Cerebellar cortex (tissue), 1 donor: ENCODE measurements at places on chromosomes 2 and 18.

DNA sequence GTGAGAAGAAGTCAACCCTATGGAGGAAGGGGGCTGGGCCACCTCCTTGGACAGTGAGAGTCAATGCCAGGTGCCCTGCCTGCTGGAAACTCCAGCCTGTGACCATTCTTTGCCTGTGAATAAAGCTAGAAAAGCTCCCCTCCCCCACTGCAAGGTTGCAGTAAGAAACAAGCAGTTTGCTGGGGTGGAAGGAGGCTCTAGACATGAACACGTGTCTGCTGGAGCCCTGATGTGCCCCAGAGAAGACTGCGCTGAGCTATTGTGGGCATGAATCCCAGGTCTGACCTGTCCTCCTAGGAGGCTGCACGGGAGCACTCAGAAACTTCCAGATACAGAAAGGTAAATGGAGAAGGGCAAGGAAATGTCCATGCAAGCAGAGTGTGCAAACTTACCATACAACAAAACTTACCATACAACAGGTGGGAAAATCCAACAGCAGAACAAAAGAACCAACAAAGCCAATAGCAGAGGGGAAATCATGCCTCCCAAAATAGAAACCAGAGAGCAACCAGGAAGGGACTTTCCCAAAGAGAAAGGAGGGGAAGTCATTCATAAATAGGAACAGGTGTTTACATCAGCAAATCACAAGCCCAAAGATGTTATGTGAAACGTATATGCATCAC, 278.7 kb downstream of the BCL2 start:
- no peak for DNase-seq

- DNase-seq: no peak
Measured at GRCh38 chr2:189681903-189682302, 7.4 kb downstream of the ANKAR start.

DNA sequence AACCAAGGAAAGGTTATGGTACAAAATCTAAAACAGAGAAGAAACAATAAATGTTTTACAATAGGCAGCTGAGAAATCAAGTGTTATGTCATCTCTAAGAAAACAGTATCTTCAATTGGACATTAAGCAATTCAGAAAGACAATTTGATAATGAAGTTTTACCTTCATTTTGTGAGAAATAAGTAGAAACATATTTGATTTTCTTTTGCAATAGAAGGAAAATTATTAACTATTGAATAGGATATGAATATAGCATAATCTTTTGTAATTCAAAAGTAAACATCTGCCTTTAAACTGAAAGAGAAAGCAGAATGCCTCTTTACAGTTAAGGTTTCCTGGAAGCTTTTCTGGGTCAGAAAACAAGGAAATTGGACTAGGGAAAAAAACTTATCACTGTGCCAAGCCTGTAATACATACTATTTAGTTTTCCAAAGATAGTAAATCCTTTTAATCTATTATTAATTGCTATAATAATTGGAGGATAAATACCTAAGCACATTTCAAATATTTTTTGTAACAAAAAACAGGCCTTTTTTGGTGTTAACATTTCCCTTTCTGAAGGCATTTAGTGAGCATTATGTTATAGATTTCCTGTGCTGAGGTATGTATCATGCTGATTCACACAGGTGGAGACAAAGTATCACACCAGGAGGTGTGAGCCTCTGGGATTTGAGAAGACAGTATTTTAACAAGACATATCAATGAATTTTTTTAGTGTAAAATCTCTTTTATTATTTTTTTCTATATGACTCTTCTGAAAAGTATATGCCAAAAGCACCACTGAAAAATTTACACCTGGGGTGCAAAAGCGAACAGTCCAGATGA, 947.0 kb upstream of the CDH2 start:
- no peak for DNase-seq

- DNase-seq: no peak
Measured at GRCh38 chr2:98715812-98716451, 15.0 kb downstream of the MGAT4A start.

- no peak for DNase-seq
Measured at GRCh38 chr18:79919089-79919488, 32.4 kb downstream of the SLC66A2 start.

GRCh38 chr2:40304340-40304739, 147.6 kb downstream of the SLC8A1 start:
- peak; percentile 38 for DNase-seq

- no peak for DNase-seq
Measured at GRCh38 chr2:21658269-21658668, 534.5 kb downstream of the TDRD15 start.

DNA sequence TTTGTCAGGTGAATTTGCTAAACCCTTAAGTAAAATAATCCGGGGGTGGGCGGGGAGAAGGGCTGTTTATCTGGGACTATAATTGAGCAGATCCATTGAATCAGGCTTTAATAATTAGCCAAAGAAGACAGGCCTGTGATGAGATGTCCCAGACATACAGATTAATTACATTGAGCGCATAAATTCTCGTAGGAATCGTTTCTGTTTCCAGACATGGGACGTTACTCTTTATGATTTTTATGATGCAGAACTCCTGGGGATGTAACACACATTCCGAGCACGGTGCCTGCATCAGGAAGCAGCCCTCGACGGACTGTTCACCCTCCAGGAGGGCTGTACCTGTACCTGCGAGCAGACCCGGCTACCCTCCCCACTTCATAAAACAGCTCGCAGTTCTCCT, 88.9 kb downstream of the SMIM21 start:
- DNase-seq: no peak

DNA sequence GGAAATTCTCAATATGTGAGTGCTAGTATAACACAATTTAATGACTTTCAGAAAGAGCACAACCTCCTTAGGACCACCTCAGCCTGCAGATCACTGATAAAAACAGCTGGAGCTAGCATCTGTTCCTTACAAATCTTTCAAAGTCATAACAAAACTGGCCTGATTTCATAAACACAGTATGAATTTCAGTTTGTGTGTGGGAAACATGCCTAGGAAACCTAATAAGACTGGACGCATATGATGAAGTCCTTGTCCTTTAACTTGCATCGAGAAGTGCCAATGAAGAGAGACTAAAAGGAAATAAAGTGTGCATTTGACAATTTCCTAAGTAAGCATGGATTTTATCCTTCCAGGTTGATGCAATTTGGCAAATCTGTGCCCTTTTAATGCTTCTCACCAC, 74.1 kb upstream of the KLHL14 start:
- no peak for DNase-seq

DNA sequence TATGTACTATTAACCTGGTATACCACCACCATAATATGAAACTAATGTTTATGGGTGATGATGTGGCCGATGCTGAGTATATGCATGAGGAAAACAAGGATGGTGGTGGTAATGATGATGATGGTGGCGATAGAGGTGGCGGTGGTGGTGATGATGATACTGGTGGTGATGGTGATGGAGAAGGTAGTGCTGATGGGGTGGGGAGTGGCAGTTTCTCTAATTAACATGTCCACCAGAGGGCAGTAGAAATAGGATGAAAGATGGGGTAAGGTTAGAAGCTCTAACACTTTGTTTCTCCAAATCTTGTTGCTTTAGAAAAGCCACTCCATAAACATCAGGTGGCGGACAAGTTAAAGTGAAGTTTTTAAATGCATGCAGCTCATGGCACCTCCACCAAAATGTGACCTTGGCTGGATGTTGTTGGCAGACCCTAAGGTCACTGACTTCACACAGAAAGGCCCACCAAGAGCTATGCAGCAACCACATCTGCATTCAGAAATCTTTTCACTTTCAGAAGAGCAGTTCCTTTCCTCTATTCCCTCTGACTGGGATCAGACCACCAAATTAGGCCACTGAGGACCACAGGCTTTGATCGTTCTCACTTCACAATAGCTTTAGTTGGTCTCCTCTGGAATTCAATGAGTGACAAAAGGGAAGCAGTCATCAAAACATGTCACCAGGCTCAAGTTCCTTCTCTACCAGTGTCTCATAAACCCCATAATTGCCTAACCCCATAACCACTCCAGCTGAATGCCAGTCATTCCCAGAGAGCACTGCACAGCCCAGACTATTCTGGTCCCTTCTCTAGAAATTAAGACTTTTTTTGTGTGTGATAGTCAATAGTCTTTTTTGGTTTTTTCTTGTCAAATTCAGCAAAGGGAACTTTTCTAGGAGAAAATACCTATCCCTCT, 7.5 kb upstream of the BCL11A start:
- DNase-seq: no peak

DNA sequence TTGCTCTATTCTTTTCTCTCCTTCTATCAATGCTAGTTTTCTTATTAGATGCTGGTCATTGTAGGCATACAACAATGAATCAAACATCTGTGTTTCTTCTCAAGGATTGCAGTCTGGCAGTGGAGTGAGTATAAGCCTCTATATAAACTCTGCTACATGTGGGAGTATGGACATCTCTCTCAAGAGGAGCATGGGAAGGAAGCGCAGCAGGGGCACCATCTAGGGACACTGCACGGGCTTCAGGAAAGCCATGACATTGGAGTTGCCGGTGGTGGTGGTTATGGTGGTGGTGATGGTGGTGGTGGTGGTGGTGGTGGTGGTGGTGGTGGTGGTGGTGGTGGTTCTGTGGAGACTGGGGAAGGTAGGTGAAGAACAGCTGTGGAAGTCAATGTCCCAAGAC, 462.6 kb downstream of the RNF144A start:
- DNase-seq: no peak

DNA sequence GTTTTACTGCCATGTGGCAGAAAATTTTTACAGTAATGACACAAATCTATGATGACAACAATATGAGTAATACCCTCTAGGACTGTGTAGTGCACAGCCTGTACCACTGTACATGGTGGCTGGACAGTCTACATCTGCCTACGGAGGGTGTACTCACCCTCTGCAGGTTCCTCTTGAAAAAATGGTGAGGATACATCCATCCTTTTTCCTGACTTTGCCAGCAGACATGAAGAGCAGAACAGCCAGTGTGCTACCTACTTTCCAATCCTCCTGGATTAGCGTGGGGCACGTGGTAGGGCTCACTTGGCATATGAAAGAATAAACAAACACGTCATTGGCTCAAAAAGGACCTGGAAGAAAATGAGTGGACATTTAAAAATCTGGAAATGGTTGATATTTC, 62.6 kb downstream of the TRPM8 start:
- no peak for DNase-seq

DNA sequence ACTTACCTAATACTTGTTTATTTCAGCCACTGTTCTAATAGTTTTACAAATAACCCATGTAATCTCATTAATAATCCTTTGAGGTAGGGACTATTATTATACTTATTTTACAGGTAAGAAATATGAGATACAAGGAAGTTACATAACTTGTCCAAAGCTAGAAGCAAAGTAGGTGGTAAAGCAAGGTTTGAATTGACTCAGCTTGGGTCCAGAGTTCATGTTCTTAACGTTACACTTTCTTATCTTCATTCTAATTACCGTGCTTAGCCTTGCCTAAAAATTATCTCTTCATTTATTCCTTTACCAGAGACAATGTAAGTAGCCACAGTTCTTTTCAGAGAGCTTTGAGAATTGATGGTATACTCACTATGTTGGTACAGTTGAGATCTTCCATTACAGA, 743.6 kb downstream of the KCNJ3 start:
- DNase-seq: no peak

- no peak for DNase-seq
Measured at GRCh38 chr2:18479947-18480369, 80.5 kb downstream of the RDH14 start.

DNA sequence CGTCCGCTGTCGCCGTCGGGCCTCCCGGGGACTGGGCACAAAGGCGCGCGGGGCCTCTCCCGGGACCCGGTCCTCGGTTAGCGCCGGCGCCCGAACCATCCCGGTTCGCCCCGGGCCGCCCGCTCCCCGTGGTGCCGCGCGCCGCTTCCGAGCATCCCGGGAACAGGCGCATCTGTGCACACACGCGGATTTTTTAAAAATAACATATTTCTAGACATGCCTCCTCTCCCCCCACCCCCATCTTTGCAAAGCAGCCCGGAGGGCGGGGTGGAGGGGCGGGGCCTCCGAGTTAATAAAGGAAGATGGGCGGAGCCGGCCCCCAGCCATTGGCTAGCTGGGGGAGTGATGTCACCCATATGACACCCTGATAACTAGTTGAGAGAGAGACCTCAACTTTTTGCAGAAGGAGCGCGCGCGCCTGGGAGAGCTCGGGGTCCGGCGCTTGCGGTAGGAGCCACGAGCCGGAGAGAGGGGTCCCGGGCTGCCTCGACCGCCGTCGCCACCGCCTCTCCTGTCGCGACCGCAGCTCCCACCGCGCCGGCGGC, at the start of gene SOX11:
SOX11 (plus strand) TSS at position 400 of the 545 bp plus-strand sequence. CDS start 338 bp downstream, outside the sequence.
- no peak for DNase-seq

- DNase-seq: no peak
Measured at GRCh38 chr2:241897231-241897916, 27.8 kb downstream of the RTP5 start.

- DNase-seq: peak; percentile 63
Measured at GRCh38 chr2:101012706-101013181, 10.7 kb downstream of the RPL31 start.

- no peak for DNase-seq
Measured at GRCh38 chr2:165776013-165776412, 18.0 kb downstream of the GALNT3 start.

- DNase-seq: no peak
Measured at GRCh38 chr2:152626911-152627339, 90.3 kb downstream of the PRPF40A start.

GRCh38 chr2:164757934-164758695, 83.5 kb downstream of the COBLL1 start:
- no peak for DNase-seq

DNA sequence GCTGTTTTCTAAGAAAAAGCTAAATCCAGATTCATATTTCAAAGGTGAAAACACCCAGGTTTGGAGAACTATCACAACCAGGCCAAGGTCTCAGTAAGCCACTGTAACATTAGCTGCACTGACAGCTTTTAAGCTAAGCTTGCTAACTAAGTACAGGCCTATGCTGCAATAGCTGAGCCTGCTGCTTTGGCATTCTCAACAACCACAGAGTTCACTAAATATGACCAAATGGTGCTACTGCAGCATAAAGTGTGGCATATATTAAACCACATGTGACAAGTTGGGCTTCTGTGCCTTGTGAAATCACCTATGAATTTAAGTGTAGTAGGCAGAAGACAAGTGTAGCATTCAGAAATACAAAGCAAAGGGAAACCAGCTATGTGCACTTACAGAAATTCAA, 206.7 kb downstream of the TCF4 start:
- no peak for DNase-seq

DNA sequence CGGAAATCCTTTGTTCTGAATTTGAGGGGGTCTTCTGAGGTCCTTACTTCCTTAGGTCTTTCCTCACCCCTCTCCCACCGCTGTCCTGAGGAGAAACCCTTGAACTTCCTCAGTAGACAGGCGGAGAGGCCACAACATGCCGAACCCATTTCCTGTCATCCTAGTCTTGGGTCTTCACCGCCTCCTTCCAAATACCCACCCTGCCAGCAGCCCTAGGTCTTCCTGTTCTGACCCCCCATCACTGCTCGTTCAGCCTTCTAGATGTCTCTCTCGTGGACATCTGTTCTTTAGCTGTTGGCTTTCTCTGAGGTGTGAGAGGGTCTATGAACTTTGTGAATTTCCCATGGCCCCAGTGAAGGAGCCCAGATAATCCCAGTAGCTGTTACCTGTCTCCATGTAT, 27.2 kb upstream of the CYP27A1 start:
- DNase-seq: no peak
